ENCODE measurements at places on chromosomes 12 and 14.

DNA sequence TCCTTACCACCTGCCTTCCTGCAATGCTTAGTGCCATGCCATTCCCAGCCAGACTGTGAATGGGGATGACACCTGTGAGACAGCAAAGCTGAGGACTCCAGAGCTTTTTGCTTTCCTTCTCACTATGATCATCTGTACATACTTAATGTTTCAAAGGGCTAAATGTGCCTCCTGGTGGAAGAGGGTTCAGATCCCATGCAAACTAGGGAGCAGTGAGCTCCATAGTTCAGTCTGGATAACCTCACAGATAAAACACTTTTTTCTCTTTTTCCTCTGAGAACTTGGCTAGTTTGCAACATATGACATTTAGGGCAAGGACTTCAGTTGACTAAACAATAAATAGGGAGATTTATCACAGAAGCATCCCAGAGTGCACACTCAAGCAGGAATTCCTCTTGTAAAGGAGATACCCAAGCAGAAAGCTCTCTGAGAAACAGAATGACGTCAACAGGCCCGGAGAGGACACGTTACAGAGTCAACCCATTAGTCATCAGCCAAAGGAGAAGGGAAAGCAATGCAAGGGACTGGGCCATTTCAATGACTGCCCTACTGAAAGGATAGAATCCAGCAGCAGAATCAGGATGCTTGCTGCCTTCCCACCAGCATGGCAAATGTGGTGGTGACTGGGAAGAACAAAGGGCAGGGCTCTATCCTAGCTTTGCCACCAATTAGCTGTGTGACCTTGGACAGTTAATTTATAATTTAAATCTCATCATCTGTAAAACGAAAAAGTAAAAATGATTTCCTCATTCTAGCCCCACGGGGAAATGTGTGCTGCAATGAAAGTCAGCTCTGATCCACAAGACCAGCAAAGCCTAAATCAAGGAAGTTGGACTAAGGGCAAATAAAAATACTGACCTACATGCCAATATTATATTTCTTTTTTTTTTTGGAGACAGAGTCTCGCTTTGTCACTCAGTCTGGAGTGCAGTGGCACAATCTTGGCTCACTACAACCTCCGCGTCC, 80.8 kb upstream of the ACTN1 start:
- DNase-seq = no peak

- DNase-seq = no peak
Observed at GRCh38 chr12:112029301-112029700, 16.1 kb downstream of the ERP29 start.

GRCh38 chr12:89732522-89732921, 23.9 kb upstream of the ATP2B1 start:
- no peak for DNase-seq

- no peak for DNase-seq
Observed at GRCh38 chr12:124451637-124452243, 115.7 kb downstream of the NCOR2 start.

DNA sequence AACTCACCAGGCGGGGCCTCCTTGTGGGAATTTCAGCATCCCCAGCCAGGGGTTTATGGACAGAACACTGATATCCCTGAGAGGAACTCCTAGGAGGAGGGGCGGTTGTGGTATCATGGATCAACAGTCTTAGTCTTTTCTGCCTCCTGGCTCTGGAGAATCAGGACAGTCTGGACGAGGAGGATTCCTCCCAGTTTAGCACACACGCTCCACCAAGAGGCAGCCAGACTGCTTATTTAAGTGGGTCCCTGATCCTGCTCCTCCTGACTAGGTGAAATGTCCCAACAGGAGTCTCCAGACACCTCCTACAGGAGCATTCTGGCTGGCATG, 10.4 kb upstream of the ZNF705A start:
- DNase-seq = no peak

DNA sequence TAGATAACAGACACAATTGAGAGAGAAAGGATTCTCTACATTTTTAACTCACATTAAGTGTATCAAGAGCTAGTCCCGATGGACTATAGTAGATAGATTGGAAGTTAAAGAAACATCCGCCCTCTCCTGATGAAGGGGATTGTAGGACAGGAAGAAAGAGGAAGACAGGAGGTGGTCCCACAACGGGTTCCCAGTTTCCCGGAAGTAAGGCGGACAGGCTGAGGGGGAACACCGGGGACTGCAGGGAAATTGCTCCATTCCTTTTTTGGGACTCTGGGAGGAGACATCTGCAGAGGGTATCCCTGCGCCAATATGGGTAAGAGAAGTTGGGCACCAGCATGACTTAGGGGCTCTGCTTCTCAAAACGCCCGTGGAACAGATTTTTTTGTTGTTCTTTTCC, 177.5 kb upstream of the ATF7IP start:
- DNase-seq = no peak

DNA sequence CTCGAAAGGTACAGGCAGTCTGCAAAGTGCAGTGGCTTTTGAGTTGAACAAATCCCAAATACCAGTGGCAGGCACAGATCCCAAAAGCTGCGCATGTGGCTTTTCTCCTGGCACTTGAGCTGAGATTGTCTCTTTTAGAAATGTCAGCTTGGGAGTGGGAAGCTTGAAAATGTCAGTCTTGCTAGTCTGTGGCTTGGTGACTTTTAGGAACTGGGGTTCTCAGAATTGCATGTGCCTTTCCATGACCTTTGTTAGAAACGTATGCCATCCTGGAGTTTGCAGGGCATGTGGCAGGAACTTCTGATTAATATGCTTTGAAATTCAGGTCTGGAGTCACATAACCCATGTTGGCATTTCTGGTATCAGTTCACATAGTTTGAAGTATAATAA, 182.1 kb downstream of the CHST11 start:
- no peak for DNase-seq

DNA sequence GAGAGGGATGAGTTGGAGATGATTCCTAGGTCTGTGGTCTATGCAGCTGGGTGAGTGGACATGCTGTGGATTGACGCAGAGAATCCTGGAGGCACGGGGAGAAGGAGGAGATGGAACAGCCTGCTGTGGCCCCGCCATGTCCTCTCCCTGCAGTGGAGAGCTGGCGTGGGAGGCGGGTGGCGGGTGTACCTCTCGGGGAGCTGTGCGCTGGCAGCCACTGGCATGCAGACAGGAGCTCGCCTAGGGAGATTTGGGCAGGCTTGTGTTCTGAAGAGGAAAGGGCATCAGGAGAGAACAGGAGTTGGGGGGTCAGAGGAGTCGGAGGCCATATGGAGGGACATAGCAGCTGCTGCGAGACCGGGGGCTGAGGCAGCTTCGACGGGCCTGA, 56.1 kb downstream of the TECPR2 start:
- no peak for DNase-seq

GRCh38 chr12:42086031-42086430, 58.6 kb downstream of the GXYLT1 start:
- no peak for DNase-seq

GRCh38 chr14:55383541-55384140, 28.0 kb downstream of the ATG14 start:
- DNase-seq = no peak

DNA sequence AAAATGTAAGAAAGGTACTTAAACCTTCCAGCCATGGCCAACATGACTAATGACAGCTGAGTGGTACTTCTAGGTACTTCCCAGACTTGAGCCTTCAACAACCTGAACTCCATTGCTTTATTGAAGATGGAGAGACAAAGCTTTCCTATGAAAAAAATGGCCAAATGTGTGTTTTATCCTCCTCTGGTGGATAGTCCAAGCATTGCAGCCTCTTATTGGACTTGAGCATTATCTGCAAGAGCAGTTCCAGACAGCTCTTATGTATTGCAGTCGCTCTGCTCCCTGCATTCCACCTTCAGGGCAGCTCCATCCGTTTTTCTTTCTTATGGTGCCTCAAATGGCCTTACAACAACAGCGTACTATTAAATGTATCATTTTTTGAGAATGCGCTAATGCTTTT, 588.2 kb downstream of the NRXN3 start:
- no peak for DNase-seq

DNA sequence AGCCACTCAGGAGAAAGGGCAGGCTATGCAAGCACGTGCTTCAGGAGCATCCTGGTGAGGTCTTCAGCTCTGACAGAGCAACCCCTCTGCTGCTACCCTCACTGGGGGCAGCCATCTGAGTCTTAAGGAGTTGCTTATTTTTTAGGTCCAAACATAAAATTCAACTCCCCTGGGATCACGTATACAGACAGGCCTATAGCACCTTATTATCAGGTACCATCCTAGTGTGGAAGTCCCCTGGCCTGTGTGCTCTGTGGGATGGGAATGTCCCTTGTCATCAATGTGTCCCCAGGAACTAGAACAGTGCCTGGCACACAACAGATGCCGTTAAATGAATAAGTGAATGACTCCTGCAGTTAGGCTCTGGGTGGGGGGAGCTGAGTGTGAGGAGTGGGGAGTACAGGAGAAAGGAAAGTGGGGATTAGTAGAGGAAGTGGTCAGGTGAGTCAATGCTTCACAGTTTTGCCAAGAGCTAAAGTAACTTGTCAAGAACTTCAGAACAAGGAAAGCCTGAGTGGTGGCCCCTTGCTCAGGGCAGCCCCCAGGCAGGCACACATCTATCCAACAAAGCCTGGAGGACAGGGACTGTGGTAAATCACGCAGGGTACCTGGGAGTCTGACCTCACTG, 33.5 kb downstream of the DAD1 start:
- no peak for DNase-seq

DNA sequence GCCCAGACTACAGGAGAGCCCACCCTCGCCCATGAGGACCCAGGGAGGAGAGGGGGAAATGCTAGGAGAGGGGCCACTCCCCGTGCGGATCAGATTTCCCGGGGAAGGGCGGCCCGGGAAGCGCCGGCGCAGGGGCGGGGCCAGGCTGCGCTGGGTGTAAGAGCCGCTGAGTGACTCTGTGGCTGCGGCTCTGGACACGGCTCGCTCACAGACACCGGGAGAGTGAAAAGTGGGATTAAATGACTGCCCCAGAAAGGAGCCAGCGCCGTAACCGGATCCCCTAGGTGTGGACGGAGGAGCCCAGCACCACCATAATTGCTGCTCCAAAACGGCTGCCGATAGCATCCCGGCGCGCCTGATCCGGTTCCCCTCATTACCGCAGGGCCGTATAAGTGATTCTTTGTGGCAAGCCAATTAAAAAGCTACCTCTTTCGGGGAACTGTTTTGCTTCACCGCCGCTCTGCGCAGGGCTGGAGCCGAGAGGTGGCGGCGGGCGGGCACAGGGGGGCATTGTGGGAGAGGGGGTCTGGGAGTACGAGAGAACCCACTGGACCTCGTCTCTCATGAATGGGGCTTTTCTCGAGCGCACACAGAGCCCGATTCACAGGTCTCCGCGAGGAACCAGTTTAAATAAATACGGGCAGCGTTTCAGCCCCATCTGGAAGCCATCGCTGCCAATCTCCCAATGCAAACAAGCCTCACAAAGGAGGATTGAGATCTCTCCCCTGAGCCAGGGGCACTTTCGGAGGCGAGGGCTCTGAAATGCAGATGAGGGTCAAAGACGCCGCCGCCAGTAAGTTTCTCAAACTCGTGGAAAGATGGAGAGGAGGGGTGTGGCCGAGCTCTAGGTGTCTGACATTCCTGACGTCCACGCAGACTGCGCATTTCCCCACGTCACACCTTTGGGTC, 2.5 kb downstream of the COL2A1 start:
- DNase-seq = no peak

DNA sequence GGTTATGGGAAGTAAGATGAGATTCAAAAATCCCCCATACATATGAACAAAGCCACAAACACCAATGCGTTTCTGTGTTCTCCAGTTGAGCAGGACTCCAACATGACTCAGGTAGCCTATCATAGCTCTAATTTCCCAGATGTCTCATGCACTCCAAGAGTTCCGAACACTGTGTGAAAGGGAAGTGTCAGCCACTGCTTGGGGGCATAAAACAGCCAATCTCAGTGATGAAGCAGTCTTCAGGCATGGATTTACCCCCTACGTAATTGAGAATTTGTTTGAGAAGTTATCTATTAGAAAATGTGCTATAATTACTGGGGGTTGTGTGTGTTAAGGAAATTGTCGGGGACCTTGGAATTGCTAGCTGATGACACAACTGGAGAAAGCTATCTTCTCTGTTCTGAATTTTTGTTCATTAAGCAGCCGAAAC, 153.9 kb upstream of the AVPR1A start:
- no peak for DNase-seq

DNA sequence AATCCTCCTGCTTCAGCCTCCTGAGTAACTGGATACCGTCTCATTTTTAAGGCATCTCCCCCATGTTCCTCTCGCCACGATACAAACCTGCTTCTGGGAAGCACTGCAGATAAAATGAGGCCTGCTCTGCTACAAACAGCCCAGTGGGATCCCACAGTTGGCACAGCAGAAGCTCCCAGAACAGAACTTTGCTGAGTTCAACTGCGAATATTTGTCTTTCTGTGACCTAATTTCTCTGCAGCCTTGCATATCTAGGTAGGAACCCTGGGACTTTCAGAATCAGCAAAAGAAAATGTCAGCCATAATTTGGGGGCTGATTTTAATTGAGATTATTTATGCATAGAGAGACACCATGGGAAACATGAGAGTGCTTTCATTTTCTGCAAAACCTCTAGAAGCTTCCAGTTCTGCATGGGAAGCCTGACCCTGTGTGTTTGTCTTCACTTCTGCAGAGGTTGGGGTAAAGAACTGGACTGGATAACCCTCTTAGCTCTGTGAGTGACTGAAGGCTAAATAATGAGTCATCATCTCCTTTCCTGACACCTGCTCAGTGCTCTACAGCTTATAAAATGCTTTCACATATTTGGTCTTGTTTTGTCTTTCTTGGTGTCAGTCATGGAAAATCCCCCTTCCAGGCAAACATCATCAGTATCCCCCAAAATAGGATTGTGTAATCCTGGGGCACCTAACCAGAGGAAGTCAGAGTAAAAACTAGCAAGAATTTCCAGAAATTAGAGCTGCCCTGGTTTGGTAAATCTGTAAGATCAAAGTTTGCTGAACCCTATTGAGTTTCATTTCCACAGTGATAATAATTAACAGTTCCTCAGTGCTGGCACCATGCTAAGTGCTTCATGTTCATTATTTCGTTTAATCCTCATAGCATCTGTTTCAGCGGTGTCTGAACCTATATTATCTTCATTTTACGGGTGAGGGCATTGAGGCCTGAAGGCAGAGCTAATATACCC, 185.8 kb downstream of the SLC15A4 start:
- DNase-seq = no peak

- DNase-seq = no peak
Observed at GRCh38 chr12:100868487-100868886, 73.9 kb downstream of the ANO4 start.

GRCh38 chr12:81257947-81258551, 180.2 kb downstream of the ACSS3 start:
- DNase-seq = no peak

DNA sequence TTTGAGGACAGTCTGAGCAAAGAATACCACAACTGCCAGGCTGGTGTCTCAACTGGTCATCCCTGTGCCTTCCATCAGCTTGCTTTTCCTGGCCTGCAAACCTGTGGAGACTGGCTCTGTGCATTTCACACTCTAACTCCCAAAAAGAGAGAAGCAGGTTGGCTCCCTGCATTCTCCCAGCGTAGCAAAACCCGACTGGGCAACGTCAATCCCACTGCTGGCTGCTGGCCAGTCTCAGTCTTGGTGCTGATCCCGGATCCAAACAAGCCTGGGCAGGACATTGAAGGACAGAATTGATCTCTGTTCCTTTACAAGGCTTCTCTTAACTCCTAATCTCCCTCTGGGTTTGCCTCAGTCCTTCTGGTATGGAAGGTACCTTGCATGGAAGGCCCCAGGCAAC, 65.4 kb downstream of the FZD10 start:
- DNase-seq = no peak

GRCh38 chr14:96844857-96845570, 47.8 kb downstream of the VRK1 start:
- DNase-seq = no peak

Data from cortex of kidney (tissue), 1 donor.